HuH-7.5 (cell line): ENCODE measurements at places on chromosomes 7 and 10.

DNA sequence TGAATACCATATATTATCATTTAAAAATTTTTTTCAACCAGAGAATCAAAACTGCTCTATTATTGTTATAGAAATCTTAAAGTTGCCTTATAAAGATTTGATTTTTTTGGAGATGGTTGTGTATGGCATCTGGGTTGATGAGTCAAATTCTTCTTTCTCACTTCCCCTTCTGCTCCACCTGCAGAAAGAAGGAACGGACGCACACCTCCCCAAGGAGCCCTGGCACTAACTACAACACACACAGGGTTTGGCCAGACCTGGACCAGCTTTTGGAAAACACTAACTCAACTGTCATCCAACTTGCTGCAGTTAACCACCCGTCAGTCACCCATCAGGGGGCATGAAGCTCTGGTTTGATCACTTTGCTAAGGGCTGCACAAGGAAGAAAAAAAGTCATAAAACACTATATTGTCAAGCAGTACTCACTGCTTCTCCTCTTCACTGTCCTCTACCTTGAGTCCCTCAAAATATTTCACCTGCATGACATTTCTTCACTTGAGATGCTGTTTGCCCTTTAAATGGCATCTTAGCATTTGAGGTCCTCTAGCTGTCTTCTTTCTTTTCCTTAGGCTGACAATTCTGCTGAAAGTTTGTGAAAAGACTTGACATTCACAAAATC, 266.7 kb upstream of the PHF14 start:
- no peak for DNase-seq

DNA sequence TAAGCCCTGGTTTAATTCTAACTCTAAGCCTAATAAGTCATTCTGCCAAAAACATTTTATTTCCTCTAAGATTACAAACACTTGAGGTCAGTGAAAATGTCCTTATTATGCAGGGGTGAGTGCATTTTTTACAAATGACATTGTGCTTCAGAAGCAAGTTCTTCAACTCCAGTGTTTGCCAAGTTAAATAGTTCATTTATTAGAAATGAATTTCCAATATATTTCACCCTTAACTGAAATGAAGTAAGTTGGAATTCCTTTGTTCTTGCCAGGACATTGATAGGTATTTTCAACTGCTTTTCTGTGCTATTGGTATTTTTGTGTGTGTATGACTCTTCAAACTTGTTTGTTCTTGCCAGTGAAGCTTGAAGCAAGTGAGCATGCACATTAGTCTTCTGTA, 89.5 kb upstream of the CCDC6 start:
- no peak for DNase-seq

- no peak for DNase-seq
Observed at GRCh38 chr7:70143075-70144044, 545.1 kb downstream of the AUTS2 start.

GRCh38 chr7:115008465-115009114, 86.7 kb downstream of the MDFIC start:
- no peak for DNase-seq

DNA sequence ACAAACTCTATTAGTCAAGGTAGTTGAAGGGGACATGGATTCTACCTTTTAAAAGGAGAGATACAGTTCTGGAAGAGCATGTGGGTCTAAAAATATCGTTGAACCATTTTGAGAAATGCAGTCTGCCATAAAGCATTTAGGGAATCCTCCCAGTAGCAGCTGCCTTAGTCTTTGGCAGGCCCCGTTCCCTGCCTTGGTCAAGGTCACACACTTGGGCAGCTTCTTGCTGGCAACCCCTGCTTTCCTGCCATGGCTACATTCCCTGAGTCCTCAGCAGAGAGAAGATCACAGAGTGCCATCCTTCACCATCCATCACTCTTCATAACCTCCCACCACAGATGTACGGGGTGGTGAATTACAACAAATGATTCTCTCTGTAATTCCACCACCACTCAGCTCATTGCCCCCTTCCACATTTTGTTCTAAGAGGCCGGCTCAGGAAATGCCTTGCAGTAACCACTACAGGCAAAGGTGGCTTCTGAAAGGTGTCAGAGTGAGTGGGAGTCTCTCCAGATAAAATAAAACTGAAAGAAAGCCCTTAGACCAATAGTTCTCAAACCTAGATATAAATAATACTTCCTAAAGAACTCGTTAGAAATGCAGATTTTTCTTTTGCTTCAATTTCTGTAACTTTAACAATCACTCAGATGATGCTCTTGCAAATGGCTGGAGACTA, 121.4 kb upstream of the STK17A start:
- no peak for DNase-seq

- no peak for DNase-seq
Observed at GRCh38 chr10:47151920-47152319, 148.1 kb upstream of the GDF10 start.

DNA sequence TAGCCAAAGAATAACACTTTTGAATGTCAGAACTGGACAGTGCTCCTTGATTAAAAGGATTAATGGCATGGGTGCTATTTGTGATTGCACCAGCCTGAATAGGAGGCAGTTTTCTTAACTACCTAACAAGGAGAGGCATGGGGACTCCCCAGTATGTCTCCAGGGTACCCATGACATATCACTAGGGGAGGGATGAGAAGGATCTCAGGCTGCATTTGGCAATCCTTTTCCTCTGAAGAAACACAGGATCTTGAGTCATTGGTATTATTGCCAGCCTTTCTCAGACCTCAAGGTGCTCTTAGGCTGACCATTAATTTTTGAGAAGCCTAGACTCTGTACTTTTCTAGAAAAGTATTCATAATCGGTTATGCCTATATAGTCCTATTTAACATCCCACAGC, 77.5 kb upstream of the NPVF start:
- no peak for DNase-seq

DNA sequence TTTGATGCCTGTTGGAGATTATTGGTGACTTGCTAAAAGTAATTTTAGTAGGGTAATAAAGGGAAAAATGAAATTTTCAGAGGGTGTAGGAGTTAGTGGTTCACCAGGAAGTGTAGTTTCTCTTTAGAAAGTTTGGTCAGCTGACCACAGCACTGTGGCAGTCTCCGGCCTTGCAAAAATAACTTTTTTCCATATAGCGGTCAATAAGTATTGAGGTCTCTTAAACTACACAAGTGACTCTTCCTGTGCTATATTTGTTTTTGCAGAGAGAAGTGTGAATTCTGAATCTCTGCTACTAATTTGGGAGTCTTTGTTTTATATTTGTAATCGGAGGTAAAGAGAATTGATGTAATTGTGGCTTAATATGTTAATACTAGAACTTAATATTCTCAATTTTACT, 24.3 kb downstream of the PTPN12 start:
- DNase-seq = no peak

GRCh38 chr7:1560620-1561031, 4.6 kb upstream of the TMEM184A start:
- DNase-seq = no peak

DNA sequence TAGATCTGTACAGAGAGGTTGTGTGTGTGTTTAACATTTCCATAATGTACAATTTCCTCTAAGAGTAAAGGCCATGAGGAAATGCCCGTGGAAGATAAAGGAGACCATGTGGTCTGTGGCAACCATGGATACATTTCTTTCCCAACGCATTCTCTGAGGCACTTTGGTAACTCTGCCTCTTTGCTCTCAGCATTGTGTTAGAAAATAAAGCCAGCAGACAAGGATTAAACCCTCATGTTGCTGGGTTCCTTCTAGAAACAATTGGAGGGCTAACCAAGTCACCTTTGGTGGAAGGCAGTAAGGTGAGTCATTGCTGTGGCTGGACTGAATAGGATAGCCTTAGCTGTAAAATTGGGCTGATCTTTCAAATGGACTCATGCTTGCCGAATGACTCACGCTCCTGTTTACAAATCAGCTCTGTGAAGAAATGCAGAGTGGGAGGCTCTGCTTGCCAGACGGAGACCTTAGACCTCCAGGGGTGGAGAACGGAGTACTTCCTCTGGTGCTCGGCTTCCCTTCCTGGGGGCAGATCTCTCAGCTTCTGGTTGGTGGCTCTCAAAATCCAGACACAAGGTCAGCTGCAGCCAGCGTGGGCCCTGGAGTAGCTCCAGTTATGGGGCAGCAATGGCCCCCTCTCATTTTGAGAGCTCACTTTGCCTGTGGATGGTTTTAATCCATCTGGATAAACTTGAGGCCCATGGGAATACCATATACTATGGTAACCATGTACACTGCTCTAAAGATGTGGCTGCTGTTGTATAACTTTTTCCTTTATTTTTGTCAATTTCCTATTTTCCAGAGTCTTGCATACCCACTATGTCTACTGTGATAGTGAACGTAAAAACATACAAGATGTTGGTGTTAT, 137.3 kb downstream of the TCF7L2 start:
- peak; percentile 50 for DNase-seq

- DNase-seq = no peak
Observed at GRCh38 chr7:46290374-46291049, 369.4 kb upstream of the IGFBP3 start.

DNA sequence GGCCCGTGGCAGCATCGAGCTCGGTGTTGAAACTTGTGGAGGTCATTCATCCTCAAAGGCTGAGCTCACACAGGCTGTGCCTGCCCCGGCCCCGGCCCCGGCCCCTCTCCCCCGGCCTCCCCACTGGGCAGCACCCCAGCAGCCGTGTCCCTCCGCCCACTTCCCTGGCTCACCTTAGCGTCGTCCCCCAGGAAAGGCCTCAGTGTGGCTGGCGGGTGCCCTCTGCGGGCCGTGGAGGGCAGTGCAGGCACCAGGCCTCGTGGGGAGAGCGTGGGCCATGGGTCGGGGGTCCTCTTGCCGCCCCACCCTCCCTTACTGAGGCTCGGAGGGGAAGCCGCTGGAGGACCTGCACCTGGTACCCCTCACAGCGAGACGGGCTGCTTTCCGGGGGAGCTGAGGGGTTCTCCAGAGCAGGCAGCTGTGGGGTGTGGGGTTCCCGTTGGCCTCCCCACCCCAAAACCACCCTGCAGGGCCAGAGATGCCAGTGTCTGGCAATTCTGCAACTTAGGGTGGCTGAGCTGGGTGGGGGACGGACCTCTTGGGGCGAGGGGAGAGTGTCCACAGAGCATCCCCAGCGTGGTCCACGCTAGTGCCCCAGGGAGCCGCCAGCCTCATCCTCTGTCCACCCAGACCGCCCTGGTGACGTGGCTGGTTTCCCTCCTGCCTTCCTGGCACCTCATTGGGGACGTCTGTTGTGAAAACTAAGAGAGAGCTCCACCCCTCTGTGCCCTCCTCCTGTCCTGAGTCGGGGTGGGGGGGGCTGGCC, 44.2 kb upstream of the DPYSL4 start:
- peak; percentile 79 for DNase-seq

GRCh38 chr7:7609330-7609729, 31.2 kb upstream of the UMAD1 start:
- no peak for DNase-seq

GRCh38 chr10:78567680-78568455, 500.9 kb upstream of the ZMIZ1 start:
- no peak for DNase-seq

GRCh38 chr7:28575241-28575643, 162.9 kb downstream of the CREB5 start:
- no peak for DNase-seq

DNA sequence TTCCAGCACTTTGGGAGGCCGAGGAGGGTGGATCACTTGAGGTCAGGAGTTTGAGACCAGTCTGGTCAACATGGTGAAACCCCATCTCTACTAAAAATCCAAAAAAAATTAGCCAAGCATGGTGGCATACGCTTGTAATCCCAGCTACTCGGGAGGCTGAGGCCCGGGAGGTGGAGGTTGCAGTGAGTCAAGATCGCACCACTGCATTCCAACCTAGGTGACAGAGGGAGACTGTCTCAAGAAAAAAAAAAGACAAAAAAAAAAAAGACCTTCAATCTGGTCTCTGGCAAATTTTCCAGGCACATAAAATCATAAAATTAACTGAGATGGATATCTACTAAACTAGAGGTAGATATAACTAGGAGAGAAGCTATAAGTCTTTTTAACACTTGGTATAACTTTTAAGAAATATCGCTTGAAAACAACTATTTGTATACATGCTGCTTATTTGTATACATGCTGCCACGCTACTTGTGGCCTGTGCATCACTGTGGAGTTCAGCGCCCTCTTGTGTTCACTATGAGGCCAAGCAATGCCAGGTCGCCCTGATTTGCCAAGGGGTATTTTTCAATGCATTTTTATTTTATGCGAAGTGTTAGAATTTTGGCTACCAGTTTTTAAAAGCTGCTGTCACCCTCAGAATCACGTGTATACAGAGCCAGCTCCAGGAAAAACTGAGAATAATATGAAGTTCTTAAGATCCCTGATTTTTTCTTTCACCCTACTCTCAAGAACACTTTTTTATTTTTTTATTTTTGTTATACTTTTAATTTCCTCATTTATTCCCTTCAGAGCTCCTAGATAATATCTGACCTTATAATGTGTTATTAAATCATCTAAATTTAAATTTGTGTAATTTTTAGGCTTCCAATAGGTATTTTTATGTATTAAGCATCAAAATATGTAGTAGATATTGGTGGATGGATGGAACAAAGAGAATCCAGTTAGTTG, 26.7 kb downstream of the CYCS start:
- peak; percentile 40 for DNase-seq

- no peak for DNase-seq
Observed at GRCh38 chr10:94199565-94199964, 163.2 kb downstream of the NOC3L start.

GRCh38 chr7:30116771-30117170, 18.0 kb upstream of the MTURN start:
- no peak for DNase-seq

DNA sequence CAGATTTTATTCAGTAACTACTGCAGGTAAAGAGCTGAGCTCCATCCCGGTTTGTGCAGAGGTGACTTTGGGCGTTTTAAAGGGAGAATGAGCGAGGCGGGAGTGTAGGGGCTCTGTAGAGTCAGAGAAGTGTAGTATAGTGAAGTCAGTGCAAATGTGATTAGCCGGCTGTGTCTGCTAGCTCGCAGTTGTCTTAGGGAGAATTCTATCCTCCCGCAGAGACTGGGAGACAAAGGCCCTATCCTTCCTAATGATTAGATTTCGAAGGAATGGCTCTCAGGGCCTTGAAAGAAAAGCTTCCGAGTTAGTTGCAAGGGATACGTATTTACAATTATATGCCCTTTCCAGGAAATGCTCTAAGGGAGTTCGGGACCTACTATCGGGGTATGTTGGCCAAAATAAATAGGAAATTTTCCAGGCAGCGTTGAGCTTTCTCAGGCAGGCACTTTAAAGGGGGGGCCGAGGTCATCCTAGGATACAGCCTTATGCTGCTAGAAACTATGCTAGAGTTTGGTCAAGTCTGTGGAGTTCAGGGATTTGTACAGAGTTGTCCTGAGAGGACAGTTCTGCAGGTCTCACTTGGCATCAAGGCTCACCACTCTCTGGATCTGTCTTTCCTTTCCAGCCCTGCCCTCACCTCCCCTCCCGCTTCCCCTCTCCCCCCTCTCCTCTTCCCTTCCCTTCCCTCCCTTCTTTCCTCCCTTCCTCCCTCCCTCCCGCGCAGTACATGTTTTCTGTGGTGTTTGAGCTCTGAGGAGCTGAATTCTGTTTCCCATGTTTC, 825 bp downstream of the MRPL32 start:
- no peak for DNase-seq

- DNase-seq = no peak
Observed at GRCh38 chr10:32985341-32985764, 27.3 kb upstream of the ITGB1 start.
